ENCODE measurements at places on chromosomes 13 and 19.

- no peak for DNase-seq
Measured at GRCh38 chr13:114015969-114016295, 42.1 kb upstream of the C13orf46 start.

- no peak for DNase-seq
Measured at GRCh38 chr19:45592366-45592765, 7.8 kb upstream of the OPA3 start.

DNA sequence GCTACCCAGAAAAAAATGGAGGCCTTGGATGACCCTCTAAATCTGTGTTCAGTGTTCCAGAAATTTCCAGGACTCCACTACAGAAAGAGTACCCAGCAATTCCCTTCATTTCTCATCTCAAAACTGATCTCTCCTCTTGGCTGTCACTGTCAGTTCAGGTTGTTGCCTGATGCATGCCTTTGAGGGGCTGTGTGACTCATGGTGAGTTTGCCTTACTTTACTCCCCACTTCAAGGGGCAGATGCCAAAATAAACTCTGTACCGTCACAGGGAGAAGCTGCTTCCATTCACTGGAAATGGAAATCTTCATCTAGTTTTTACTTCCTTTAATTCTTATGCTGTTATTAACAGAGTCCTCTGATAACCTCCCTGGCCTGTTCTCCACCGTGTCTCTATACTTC lies 1075.0 kb downstream of the DIAPH3 start:
- no peak for DNase-seq

- DNase-seq = no peak
Measured at GRCh38 chr13:94313926-94314325, 165.6 kb downstream of the DCT start.

GRCh38 chr13:50123862-50124535 lies 108.8 kb downstream of the KCNRG start:
- peak; percentile 95 for DNase-seq

DNA sequence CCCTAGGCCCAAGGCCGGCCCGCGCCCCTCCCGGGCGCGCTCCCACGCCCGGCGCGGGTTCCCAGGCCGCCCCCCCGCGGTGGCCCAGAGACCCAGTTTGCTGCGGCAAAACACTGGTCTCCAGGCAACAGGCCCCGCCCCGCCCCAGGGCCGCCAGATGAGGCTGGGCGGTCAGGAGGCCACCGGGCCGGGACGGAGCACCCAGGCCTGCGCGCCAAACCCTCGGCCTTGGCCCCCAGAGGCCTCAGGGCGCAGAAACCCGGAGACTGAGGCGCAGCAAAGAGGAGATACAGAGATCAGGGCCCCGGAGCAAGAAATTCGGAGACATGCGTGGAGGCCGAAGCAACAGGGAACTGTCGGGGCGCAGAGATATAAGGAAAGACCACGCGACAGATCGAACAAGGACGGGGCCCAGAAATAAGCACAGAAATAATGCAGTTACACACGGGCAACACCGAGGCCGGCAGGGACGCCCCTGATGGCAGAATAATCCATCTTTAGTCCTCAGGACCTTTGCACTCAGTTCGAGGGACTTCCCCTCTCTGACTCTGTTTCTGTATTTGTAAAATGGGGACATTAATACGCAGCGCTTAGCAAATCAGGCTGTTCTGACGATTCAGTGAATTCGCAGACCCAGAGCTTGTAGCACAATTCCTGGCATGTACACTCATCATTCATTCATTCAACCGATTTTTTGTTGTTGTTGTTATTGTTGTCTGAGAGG lies 20.8 kb upstream of the ERCC1 start:
- peak; percentile 94 for DNase-seq

DNA sequence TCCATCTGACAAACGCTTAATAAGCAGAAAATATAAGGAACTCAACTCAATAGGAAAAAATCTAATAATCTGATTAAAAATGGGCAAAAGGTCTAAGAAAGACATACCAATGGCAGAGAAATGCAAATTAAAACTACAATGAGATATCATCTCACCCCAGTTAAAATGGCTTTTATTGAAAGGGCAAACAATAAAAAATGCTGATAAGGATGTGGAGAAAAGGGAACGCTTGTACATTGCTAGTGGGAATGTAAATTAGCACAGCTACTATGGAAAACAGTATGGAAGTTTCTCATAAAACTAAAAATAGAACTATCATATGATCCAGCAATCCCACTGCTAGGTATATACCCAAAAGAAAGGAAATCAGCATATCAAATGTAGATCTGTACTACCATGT lies 508.8 kb upstream of the GPC6 start:
- no peak for DNase-seq

- no peak for DNase-seq
Measured at GRCh38 chr19:28427376-28428083, 785.4 kb downstream of the UQCRFS1 start.

- DNase-seq = no peak
Measured at GRCh38 chr13:80374444-80374843, 33.5 kb upstream of the SPRY2 start.

- peak; percentile 70 for DNase-seq
Measured at GRCh38 chr19:53132141-53132991, at the start of gene ZNF415. ZNF415 (minus strand) TSS chr19:53132910; CDS start chr19:53122676, 10,234 bp downstream.

GRCh38 chr13:113443991-113444390 lies 9.3 kb downstream of the ADPRHL1 start:
- no peak for DNase-seq

DNA sequence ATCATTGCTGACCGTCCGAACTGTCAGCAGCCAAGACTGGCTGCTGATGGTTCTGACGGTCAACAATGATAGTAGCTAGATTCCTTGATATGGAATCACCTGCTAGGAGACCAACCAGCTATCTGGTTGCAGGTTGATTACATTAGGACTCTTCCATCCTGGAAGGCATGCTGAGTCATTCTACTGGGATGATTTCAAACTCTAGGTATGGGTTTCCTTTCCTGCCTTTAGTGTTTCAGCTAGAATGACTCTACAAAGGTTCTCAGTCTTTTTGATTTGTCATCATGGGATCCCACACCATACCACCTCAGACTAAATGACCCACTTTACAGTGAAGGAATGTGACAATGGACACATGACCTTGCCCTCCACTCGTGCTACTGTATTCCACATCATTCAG lies 138.1 kb upstream of the KL start:
- DNase-seq = no peak

DNA sequence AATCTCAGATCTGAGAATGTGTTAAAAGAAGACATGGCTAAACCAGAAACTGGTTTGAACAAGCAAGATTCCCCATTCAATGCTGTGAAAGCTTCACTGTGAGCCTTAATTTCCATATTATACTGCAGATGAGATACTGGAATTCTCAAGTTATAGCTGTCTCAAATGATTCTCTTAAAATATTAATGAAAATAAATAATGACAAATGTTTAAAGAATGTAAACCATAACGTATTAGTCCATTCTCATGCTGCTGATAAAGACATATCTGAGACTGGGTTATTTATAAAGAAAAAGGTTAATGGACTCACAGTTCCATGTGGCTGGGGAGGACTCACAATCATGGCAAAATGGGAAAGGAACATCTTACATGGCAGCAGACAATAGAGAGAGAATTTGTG lies 667.8 kb downstream of the SLITRK1 start:
- DNase-seq = no peak

DNA sequence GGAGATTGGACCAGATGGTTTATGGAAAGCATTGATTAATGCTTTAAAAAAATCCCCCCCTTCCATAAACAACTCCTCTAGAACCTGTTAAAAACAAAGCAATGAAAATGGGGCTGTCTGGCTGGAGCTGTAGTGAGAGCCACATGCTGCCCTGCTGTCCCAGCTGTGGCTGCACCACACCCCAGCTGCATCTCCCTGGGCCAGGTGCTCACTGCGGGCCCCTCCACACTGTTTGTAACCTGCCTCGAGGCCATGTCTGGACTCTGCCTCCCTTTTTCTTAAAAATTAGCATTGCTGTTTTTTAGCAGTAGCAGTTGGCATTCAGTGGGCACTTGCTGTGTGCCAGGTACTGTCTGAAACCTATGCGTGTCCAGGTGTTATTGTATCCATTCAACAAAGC lies 15.2 kb upstream of the F2RL3 start:
- DNase-seq = no peak

DNA sequence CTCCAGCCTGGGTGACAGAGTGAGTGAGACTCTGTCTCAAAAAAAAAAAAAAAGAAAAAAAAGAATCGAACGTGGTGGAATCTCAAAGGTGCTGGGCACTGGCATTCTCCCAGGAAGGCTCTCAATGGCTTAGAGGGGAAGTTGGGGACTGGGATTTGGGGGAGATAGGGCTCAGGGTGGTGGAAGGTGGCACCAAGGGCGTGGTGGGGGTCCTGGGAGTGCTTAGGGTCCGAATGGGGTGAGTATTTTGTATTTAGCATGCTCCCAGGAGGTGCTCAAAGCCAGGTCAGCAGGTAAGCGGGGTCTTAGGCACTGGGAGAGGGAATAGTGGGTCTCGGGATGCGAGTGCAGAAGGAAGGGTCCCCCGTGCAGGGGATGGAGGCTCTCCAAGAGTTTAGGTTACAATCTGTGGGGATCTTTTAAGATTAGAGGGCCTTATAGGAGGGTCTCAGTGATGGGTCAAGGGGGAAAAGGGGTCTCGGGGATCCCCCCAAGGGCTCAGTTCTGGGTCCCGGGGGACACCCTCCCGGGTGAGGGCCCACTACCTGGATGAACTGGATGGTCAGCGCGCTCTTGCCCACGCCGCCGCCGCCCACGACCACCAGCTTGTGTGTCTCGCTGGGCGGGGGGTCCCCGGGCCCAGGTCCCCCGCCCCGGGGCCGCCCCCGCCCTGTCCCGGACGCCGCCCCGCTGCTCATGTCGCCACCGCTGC lies 386 bp downstream of the RRAS start:
- peak; percentile 53 for DNase-seq

DNA sequence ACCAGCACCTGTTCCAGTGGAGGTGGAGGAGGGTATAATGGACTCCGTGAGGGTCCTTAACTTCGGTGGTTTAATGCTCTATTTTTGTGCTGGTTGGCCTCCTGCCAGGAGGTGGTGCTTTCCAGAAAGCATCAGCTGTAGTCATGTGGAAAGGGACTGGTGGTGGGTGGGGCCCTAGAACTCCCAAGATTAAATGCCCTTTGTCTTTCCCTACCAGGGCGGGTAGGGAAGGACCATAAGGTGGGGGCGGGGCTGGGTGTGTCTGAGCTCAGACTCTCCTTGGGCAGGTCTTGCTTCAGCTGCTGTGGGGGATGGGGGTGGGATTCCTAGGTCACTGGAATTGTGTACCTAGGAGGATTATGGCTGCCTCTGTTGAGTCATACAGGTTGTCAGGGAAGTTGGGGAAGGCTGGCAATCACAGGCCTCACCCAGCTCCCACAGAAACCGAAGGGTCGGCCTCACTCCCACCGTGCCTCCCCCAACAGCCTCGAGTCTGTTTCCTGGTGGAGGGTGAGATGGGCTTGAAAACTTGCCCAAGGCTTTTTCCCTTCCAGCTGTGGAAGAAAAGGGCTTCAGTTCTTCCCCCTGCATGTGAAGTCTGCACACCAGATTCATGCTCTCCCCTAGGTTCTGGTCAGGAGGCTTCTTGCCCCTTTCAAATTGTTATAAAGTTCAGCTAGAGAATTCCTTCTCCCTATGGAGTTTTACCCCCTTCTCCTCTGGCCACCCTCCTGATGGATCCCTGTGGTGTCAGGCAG lies 60.3 kb upstream of the CLDN10 start:
- no peak for DNase-seq

GRCh38 chr13:112250788-112251445 lies 125.2 kb upstream of the SPACA7 start:
- DNase-seq = no peak

DNA sequence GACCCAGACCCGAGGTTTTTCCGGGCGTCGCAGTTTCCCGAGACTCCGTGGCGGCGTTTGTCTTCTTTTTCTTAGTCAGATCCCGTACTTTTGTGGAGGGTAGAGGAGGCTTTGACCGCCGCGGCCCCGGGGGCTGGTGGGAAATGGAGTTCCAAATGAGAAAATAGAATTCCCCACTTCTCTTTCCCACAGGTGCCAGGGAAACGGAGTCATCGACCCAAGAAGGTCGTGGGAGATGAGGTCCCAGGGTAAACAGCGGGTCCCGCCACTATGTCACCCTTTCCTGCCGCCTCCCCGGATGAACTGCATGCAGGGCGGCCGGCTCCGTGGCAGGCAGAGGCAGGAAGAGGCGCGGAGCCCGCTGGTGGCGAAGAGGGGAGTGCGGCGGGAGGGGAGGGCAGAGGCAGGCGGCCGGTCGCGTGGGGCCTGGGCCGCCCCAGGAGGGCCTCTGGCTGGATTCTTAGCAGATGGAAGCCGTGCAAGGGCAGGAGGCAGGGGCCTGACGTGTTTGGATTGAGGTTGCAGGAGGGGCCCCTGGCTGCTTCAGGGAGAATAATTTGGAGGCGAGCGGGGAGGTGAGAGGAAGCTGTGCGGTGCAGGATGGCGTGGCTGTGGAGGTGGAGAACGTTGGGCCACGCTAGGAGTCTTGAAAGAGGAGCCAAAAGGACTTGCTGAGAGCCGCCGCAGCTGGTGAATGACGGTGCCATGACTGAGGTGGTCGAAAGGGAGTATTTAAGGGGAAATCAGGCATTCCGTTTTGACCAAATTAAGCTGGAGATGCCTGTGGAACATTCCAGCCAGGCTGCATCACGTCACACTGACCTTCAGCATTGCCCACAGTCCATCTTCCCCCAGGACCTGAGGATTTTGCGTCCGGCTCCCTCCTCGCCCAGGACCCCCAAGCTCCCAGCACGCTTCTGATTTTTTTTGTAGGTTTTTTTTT lies 11.7 kb downstream of the CYTH2 start:
- no peak for DNase-seq

DNA sequence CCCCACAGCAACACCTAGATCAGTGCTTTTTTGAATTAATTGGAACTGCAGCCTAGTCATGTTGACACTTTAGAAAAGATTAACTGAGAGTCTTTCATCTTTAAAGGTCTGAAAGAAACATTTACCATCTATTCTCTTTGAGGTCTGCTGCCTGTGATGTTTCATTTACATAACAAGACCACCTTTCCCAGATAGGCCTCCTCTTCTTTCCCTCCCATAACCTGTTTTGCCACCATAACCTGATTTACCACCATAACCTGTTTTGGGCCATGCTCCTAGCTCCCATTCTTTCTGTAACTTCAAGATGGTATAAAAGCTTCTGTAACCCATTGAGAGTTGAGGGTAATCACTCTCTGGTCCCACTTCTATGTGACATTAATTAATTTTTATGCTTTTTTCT lies 320.8 kb downstream of the PCDH20 start:
- no peak for DNase-seq

DNA sequence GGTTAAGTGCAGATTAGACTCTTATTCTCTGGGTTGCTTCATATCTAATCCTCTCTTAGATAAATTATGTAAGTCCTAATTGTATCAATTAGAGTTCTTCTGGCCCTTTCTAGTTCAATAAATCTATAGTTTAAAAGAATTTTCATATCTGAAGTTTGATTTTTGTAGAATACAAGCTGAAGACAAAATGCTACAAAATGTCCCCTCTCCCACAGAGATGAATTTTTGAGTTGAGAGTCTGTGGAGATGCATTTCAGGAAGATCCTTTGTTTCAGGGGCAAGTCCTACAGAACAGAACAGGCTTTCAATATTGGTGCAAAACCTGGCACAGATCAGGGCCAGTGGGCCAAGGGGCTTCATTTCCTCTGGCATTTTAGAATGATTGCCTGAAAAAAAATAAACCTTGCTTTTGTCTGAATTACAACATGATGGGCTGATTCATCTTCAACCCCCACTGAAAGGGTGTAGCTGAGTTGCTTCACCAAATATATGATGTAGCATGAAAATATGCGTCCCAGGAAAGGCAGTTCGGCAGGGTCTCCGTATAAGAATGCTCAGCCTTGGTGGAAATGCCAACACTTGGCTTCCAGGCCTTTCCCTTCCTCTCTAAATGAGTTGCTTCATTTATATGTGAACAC lies 6.4 kb upstream of the IPO5 start:
- no peak for DNase-seq

GRCh38 chr13:29577136-29578051 lies 18.1 kb downstream of the SLC7A1 start:
- DNase-seq = no peak

GRCh38 chr19:21238670-21239069 lies 90.5 kb downstream of the ZNF708 start:
- DNase-seq = no peak
